HFF-Myc (cell line): ENCODE measurements at places on chromosomes 1 and 21.

GRCh38 chr1:160777486-160778089 lies 18.4 kb upstream of the LY9 start:
- DNase-seq = no peak

- DNase-seq = no peak
Observed at GRCh38 chr1:40405812-40406211, 32.3 kb downstream of the SMAP2 start.

DNA sequence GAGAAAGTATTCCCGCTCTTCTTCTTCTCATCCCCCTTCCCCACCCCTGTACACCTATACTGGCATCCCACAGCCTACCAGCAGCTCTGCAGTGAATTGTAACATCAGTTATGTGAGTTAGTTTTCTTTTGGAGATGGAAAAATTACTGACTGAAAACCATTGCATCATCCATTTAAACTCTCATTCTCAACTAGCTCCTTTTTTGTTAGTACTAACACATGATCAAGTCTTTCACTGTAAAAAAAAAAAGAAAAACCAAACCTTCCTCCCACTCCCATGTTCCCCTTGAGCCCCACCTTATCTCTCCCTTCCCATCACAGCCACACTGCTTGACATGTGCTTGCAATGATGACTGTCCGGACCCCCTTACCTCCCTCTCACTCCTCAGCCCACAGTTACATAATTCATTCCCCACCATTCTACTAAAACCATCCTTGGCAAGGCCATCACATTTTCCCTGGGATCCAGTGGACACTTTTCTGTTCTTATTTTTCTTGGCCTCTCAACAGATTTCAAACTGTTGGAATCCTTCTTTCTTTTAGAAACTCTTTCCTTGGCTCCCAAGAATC lies 23.2 kb upstream of the RAVER2 start:
- no peak for DNase-seq

DNA sequence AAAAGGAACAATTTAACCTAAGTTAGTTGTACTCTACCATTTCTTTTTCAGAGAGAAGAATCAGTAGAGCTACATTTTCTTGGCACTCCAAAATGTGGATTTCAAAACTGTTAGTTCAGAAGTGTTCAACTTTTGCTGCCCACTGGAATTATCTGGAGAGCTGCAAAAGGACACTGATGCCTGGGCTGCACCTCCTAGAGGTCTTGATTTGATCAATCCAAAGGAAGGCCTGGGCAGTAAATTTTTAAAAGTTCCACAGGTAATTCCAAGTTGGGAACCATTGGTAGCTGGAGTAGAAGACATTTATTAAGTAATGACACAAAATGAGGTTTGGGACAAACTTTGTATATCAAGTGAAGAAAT lies 79.3 kb upstream of the HMCN1 start:
- DNase-seq = no peak

GRCh38 chr1:217029281-217030157 lies 306.3 kb upstream of the ESRRG start:
- peak; percentile 7 for DNase-seq

GRCh38 chr1:156413391-156414246 lies 44.6 kb downstream of the RHBG start:
- no peak for DNase-seq

DNA sequence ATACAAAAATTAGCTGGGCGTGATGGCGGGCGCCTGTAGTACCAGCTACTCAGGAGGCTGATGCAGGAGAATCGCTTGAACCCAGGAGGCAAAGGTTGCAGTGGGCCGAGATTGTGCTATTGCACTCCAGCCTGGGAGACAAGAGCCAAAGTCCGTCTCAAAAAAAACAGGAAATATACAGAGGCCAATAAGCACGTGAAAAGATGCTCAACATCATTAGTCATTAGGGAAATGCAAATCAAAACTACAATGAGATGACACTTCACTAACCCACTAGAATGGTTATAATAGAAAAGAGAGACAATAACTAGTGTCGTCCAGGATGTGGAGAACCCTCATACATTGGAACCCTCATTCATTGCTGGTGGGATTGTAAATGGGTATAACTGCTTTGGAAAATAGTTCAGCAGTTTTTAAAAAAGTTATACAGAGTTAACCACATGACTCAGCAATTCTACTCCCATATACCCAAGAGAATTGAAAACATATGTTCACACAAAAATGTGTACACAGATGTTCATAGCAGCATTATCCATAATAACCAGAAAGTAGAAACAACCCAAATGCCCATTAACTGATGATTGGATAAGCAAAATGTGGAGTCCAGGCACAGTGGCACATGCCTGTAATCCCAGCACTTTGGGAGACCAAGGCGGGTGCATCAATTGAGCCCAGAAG lies 6.4 kb upstream of the E2F2 start:
- DNase-seq = no peak

DNA sequence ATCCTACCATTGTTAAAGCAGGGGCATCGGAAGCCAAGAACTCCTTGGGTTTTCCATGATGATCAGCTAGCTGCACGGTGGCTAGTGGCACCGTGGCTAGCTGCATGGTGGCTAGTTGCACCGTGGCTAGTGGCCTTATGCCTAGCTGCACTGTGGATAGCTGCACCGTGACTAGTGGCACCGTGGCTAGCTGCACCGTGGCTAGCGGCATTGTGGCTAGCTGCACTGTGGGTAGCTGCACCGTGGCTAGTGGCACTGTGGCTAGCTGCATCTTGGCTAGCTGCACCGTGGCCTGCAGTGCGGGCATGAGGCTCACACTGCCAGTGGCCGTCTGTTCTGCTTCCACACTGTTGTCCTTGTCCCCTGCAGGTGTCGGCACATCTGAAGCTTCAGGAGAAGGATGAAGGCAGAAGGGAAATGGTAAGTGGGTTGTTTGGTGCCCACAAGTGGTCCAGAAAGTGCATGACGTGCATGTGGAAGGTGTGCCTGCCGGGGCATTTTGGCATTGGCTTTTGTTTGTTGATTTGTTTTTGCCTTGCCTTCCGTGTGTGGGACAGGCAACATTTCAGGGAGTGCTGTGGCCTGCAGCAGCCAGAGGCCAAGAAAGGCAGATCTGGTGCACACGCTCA lies 38.6 kb downstream of the TFF3 start:
- no peak for DNase-seq

DNA sequence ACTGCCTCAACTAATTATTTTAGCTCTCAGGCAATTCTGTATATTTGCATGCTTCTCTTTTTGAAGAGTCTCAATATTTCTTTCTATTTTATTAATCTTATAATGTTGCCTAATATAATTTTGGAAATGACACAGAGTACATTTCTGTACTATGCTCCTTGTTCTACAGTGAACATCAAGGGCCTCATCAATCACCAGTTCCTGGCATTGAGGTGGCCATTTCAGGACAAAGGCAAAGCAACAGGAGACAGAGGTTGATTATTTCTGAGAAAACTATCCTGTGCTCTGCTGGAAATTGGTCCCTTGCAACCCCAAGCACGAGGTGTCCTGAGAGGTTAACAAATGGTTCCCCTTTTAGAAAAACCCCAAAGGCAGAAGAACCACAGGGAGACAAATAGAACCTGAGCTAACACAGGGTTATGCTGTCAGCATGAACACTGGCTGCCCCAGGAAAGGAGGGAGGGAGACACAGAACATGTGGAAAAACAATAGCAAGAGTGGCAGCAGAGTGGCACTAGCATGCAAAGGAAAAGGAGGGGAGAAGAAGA lies 63.9 kb upstream of the VAV3 start:
- no peak for DNase-seq

DNA sequence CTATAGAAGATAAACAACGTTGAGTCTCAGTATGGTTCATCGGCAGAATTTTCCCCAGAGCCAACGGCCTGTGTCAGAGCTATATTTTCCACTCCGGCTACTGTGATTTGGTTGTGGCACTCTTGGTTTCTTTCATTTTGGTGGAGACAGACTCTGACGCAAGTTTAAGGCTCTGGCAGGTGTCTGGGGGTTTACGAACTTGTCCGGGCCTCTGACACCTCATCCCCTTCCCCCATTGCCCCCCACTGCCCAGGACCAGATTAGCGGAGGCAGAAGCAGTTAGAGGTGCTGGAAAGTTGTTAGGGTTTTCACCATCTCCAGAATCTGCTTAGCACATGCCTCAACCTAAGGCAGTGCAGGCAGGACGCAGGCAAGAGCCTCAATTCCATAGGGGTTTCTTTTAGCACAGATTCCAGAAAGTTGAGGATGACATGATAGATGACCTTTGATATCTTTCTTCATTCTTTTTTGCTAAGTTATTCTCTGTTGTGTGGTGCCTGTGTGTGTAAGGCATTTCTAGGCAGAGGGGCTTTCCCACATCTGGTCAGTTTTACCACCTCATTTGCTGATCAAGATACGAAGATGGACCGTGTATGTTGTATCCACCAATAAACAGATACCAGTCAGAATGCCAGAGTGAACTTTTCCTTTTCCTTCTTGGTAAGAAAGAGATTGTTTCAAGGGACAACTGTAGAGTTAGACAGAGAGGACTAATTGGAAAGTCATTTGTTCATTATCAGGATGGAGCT lies 18.4 kb upstream of the IL10 start:
- no peak for DNase-seq

- no peak for DNase-seq
Observed at GRCh38 chr1:2068951-2069350, 18.7 kb downstream of the PRKCZ start.

DNA sequence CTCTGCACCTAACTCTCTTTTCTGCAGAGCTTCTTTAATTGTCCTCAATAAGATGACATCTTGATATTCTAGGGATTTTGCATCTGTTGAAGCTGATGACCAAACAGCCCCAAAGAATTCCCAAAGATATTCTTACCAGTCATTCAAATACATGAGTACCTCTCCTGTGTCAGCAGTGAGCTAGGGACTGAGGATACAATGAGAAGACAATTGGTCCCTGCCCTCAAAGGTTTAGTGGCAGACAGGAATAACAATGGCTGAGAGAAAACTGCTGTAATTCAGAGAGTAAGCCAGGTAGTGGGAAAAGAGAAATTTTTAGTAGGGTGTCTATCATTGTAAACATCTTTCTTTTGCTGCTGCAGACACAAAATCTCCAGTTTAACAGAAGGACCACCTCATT lies 5.9 kb downstream of the MCOLN3 start:
- no peak for DNase-seq

- DNase-seq = no peak
Observed at GRCh38 chr1:157000686-157001085, 44.9 kb downstream of the ARHGEF11 start.

GRCh38 chr1:219066631-219067349 lies 106.9 kb upstream of the LYPLAL1 start:
- peak; percentile 40 for DNase-seq

GRCh38 chr1:194809665-194810064 lies 1623.3 kb upstream of the B3GALT2 start:
- DNase-seq = no peak

DNA sequence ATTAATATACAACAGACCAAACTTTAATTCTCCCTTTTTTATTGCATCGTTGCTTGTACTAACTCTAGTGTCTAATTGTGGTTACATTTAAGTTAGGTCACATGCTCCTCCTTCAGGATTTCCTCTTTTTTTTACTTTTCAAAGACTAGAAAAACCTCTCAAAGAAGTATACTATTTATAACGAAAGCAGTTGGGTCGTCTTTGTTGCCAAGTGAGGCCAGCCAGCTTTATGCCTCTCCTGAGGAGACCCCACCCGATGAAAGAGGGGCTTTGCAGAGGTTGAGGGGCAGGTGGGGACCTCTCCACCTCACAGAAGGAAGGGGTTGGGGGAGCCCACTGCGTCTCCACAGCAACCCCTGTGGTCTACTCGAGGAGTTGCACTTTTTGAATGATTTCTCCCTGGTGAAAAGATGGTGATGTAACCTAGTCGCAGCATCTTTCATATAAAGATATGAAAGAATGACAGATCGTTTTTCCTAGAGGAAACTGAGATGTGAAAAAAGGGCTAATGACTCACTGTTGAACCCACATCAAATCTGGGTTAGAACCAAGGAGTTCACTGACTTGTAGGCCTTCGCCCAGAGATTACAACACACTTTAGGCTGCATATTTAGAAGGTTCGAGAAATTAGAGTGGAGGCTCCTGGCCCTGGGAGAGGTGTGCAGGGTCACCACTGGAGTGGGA lies 6.4 kb downstream of the TGFB2 start:
- DNase-seq = no peak

- no peak for DNase-seq
Observed at GRCh38 chr1:224534731-224535130, 81.4 kb upstream of the CNIH3 start.

DNA sequence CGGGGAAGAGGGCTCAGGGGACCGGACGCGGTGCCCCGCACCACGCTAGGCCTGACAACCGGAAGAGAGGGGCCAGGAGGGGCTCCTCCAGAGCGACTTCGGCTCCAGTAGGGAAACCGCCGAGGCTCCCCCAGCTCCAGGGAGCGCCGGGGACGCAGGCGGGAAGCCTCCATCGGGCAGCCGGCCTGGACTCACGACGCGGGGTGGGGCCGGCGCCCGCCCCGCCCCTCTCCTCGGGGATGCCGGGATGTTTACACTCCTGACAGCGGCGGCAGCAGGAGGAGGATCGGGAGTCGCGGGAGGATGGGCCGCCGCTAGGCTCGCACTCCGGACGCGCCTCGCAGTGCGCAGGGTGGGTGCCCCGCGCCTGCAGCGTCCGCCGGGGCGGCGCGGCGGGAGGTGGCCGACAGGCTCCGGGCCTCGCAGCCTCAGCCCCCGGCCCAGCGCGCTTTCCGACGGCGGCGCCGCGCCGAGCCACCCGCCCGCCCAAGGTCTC lies at the start of gene NEK7:
Gene NEK7, plus strand, starts transcription at position 254 of the 496 bp plus-strand sequence. CDS start 75,583 bp downstream, outside the sequence.
- DNase-seq = no peak

GRCh38 chr1:201582705-201583442 lies 43.9 kb downstream of the NAV1 start:
- DNase-seq = no peak

- DNase-seq = peak; percentile 42
Observed at GRCh38 chr1:22814176-22815042, 103.8 kb downstream of the EPHB2 start.
